Endothelial cell (in vitro differentiated cells): ENCODE measurements at places on chromosomes 1 and 21.

GRCh38 chr21:36508948-36509347 lies 29.0 kb upstream of the CLDN14 start:
- H3K4me1 ChIP-seq = peaks cover 14% of the 10 kb centered on the region
- H3K36me3 ChIP-seq = no peaks in the 10 kb centered on the region
- peaks cover 2% of the 10 kb centered on the region for H3K27me3 ChIP-seq
- no peak overlapping the region for H3K4me3 ChIP-seq
- no peak for DNase-seq

GRCh38 chr21:46622226-46622625 lies 13.2 kb upstream of the PRMT2 start:
- H3K27me3 ChIP-seq = peaks cover 2% of the 10 kb centered on the region
- H3K27ac ChIP-seq = peak overlapping the region; percentile 85
- DNase-seq = peak; percentile 26
- no peak overlapping the region for H3K4me3 ChIP-seq
- H3K36me3 ChIP-seq = peaks cover 13% of the 10 kb centered on the region

DNA sequence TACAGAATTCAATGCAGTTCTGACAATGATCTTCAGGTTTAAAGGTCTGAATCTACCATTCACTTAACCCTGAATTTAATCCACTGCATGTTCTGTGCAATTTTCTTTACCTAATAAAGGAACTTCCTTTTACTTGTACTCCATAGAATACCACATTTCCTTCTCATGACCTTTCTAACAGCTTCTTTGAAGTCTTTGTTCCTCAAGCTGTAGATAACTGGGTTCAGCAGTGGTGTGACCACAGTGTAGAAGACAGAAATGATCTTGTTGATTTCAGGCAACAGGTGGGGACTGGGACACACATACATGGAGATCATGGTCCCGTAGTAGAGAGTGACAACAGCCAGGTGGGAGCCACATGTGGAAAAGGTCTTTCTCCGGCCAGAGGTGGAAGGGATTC lies 878 bp downstream of the OR11L1 start:
- peaks cover 6% of the 10 kb centered on the region for H3K27me3 ChIP-seq
- H3K36me3 ChIP-seq = no peaks in the 10 kb centered on the region
- no peaks in the 10 kb centered on the region for H3K4me1 ChIP-seq
- no peak overlapping the region for H3K4me3 ChIP-seq

DNA sequence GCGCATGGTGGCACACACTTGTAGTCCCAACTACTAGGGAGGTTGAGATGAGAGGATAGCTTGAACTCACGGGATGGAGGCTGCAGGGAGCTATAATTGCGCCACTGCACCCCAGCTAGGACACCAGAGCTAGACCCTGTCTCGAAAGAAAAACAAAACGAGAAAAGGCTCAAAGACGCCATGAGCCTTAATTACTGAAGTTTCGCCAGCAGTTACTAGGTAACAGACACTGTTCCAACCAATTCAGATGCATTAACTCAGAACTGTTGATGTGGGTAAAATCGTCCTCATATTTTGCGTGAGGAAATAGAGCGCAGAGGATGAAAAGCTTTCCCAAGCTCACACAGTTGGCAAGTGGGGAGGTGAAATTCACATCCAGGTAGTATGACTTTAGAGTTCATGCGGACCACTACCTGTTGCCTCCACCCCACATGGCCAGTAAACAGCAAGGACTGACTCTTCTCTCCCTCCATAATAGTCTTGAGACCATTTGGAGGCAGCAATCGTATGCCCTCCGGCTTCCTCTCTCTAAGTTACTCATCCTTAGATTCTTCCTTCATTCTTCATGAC lies 40.1 kb downstream of the INAVA start:
- H3K4me3 ChIP-seq = no peak overlapping the region
- no peaks in the 10 kb centered on the region for H3K27me3 ChIP-seq
- no peak for DNase-seq
- no peaks in the 10 kb centered on the region for H3K36me3 ChIP-seq

DNA sequence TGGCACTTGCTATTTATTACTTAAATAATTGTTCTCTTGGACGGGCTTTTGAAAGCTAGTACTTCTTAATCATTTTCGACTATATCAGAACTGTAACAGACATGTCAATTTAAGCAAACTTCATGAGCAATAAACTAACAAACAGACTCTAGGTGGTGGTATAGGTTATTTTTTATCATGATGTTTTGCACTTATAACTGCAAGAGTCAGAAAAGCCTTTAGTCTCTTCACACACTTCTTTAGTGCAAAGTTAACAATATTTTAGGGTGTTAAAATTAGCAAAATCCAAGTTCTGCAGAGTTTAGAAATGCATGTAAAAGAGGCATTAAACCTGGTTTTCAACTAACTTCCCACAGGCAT lies 2.2 kb downstream of the NRIP1 start:
- H3K4me3 ChIP-seq = peak overlapping the region; percentile 96
- peaks cover 12% of the 10 kb centered on the region for H3K36me3 ChIP-seq
- peaks cover 65% of the 10 kb centered on the region for H3K4me1 ChIP-seq
- peak overlapping the region; percentile 94 for H3K27ac ChIP-seq
- H3K27me3 ChIP-seq = peaks cover 14% of the 10 kb centered on the region
- DNase-seq = no peak

- H3K27ac ChIP-seq = no peak overlapping the region
- no peaks in the 10 kb centered on the region for H3K27me3 ChIP-seq
- no peak overlapping the region for H3K4me3 ChIP-seq
- H3K4me1 ChIP-seq = no peaks in the 10 kb centered on the region
- DNase-seq = no peak
Measured at GRCh38 chr1:85603086-85603880, 22.7 kb downstream of the CCN1 start.
